Posterior cingulate gyrus (tissue), 11 donors: ENCODE measurements at places on chromosomes 12 and 14.

DNA sequence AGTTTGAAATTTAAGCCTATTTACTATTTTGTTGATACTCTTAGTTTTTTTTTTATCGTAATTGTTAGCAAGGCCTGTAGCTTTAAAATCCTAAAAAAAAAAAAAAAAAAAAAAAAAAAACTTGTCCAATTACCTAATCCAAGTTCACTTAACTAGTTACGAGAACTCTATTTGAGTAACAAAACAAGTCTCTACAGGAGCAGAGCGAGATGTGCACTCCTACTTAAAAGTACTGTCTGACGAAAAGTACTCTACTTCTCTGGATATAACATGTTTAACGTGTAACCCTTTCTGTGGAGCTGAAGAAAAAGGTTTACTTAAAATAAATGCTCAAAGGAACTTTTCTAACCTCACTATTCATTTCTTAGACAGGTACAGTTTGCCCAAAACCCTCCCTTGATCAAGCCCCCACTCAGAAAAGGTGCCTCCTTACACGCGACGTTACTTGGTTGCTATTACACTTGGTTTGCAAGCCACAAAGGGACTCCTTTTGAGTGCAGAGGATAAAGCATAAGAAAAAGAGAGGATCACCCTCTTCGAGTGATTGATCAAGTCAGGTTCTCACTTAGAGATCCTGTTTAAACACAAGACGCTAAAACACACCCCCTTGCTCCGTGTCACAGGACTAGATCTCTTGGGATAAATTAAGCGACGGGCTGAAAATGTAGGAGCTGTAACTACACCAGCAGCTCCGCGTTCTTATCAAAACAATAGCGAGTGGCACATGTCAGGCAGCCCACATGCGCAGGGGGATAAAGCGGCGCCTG, 2.2 kb downstream of the BAZ1A start:
- no peak for DNase-seq

DNA sequence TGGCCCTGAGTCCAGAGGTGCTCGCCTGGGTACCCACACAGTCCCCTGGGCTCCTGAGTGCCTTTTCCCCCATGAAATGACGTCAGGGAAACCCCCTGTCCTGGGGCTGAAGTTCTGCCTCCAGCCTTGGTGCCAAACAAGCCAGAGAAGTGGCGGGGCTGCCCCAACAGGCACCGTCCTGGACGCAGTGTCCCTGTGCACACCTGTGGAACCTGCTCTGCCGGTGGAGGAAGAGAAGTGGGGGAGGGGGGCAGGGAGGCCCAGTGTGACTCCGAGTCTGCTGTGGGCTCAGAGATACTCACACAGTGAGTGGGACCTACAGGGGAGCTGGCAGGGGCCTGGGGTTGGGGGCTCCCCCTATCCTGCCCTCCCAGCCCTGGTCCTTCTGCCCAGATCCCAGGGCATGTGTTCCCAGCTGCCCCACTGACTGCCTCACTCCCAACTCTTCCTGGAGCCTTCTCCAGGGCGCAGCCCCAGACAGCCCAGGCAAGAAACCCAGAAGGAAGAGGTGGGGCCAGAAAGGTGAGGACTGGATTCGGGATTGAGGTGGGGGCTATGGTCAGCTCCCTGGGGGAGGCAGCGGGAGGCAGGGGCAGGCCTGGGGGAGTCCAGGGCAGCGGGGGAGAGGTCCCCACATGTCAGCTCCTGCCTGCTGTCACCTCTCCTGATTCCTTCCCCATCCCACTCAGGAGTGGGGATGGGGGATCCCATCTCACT, 24.7 kb downstream of the CCDC85C start:
- DNase-seq: no peak

- DNase-seq: no peak
These were observed 317.6 kb downstream of the CCDC91 start for GRCh38 chr12:28507867-28508266.

DNA sequence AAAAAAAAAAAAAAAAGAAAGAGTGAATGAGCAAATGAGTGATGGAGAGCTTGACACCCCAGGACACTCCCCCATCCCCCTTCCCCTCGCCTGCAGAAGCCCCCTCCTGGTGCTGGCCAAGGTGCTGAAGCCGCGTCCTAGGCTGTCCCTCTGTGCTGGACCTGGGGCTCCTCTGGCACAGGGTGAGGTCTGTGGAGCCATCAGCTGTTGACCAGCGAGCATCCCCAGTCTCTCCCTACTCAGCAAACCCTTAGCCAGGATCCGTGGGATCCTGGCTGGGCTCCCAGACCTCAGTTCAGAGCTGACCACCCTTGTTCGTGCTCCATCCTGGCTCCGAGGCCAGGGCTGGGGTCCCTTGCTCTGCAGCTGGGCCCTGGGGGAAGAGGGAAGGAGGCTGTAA, 5.4 kb upstream of the KIF26A start:
- DNase-seq: peak; percentile 4

GRCh38 chr12:125734137-125734536, 668.9 kb downstream of the AACS start:
- DNase-seq: no peak

- no peak for DNase-seq
These were observed 4.4 kb downstream of the BDKRB1 start for GRCh38 chr14:96260341-96260821.
